ENCODE measurements at places on chromosomes 7 and 10.

GRCh38 chr7:68107261-68107660 is 1110.6 kb downstream of the TYW1 start:
- DNase-seq, result no peak

DNA sequence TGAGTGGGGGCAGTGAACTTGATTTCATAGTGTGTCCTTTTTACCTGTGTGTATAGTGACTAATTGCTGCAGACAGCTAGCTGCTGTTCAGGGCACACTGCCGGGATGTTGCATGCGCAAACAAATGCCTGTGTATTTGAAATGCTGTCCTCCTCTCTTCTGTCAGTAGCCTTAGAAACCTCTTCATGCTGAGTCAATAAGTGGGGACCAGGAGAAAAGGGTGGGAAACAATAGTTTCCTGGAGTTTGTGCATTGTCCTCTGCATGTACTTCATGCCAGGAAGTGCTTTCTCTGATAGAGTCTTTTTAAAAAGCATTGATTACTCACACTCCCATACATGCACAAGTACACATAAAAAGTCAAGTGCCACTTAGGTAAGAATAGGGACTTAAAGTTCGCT is 1183.7 kb upstream of the CELF2 start:
- DNase-seq, result no peak

DNA sequence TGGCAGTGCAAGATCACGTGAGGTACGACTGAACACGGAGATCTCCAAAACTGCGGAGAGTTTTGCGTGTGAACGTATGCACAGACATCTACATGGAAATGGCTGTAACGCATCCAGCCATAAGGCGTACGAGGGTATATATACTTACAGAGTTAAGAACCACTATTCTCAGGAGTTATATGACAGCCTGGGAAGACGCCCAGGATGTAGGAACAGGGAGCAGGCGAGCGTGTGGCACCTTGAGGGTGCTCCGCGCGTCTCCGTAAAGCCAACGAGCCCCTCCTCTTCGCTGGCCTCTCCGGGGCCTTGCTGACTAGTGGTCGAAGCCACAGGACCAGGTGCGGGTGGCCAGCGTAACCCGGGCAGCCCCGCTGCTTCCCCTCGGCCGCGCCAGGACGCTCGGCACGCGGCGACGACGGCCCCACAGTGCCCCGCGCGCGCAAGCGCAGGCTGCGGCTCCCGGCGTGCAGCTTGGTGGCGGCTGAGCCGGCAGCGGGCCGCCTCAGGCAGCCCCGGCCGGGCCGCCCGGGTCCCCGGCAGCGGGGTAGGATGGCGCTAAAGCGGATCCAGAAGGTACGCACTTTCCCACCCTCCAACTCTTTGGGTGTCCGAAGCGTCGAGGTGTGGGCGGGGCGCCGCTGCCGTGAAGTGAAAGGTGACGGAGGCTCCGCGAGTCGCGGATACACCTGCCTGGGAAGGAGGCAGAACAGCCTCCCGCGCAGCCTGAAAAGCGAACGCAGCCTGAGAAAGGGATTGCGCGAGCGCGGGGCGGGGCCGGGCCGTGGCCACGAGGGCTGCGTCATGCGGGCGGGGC is at the start of gene UBE2D4:
Gene UBE2D4, plus strand, starts transcription at position 453 of the 814 bp plus-strand sequence. Its CDS starts 97 bp downstream, at position 550.
- DNase-seq, result peak; percentile 94

GRCh38 chr7:114048386-114049235 is 129.8 kb upstream of the PPP1R3A start:
- no peak for DNase-seq

DNA sequence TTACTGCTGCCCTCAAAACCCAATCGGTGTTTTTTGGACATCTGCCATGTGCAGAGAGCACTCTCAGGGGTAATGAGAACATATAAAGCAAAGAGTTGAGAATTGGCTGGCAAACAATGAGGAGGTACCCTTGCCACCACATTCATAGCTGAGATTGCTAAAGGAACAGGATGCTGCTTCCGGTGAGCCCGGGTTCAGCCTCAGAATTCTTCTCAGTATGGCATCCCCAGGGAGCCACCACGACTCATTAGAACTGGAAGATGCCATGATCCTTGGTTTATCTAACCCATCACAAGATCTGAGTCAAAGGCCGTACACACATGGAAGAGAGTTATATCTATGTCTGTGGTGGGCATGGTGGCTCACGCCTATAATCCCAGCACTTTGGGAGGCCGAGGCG is 174.4 kb downstream of the ARID5B start:
- DNase-seq, result no peak

- no peak for DNase-seq
Measured at GRCh38 chr7:44936322-44936721, 42.5 kb downstream of the MYO1G start.

- DNase-seq, result no peak
Measured at GRCh38 chr10:59346321-59346720, 16.0 kb downstream of the FAM13C start.

- DNase-seq, result no peak
Measured at GRCh38 chr7:6316226-6316625, 43.8 kb upstream of the CYTH3 start.

GRCh38 chr7:116339564-116339963 is 129.2 kb downstream of the TES start:
- DNase-seq, result no peak

All from NAMALWA (cell line).